ENCODE measurements at places on chromosomes 6 and 20.

- H3K27me3 ChIP-seq, result no peaks in the 10 kb centered on the region
- DNase-seq, result no peak
- peaks cover 8% of the 10 kb centered on the region for H3K4me1 ChIP-seq
- H3K27ac ChIP-seq, result no peak overlapping the region
Observed at GRCh38 chr6:118659513-118660217, 8.3 kb upstream of the CEP85L start.

DNA sequence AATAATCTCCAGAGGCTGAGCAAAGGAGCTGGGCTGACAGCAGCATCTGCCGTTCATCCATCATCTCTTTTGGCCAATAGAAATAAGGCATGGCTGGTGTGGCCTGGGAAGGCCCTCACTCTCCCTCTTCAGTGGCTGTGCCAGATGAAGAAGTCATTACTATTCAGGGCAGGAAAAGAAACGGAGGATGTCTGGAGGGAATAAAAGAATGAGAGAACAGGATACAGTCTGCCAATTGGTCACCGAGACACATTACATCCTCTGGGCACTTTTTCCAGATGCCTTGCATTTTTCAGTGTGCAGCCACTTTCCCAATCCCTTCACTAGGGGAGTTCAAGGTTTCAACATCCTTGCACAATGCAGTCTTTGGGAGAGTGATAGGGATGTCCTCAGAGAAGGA, 32.2 kb upstream of the VGLL2 start:
- H3K4me1 ChIP-seq, result no peaks in the 10 kb centered on the region
- no peak for DNase-seq
- H3K36me3 ChIP-seq, result no peaks in the 10 kb centered on the region
- H3K4me3 ChIP-seq, result no peak overlapping the region

DNA sequence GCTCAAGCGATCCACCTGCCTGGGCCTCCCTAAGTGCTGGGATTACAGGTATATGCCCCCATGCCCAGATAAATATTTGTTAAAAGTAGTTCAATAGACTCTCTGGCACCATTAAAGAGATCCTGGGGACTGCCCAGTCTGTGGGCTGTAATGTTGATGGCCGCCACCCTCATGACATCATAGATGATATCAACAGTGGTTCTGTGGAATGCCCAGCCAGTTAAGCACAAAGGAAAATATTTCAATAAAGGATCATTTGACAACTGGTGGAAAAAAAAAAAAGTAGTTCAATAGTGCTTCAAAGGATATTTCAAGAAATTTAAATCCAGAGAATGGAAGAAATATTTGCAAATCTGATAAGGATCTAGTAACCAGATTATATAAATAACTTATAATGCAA, 1.5 kb upstream of the CRIP3 start:
- no peak overlapping the region for H3K27ac ChIP-seq
- H3K27me3 ChIP-seq, result no peaks in the 10 kb centered on the region
- peaks cover 2% of the 10 kb centered on the region for H3K36me3 ChIP-seq

GRCh38 chr6:33633462-33634158, 12.5 kb downstream of the ITPR3 start:
- H3K4me1 ChIP-seq, result peaks cover 17% of the 10 kb centered on the region
- peak; percentile 79 for DNase-seq
- H3K27me3 ChIP-seq, result no peaks in the 10 kb centered on the region
- no peak overlapping the region for H3K27ac ChIP-seq
- H3K36me3 ChIP-seq, result peaks cover 4% of the 10 kb centered on the region
- H3K4me3 ChIP-seq, result peak overlapping the region; percentile 58

- no peak overlapping the region for H3K4me3 ChIP-seq
- no peaks in the 10 kb centered on the region for H3K36me3 ChIP-seq
- no peak for DNase-seq
- H3K27me3 ChIP-seq, result peaks cover 6% of the 10 kb centered on the region
- H3K27ac ChIP-seq, result no peak overlapping the region
Observed at GRCh38 chr6:148296771-148297170, 45.9 kb upstream of the SASH1 start.

GRCh38 chr6:168116975-168117899, 38.2 kb upstream of the FRMD1 start:
- no peaks in the 10 kb centered on the region for H3K4me1 ChIP-seq
- no peak overlapping the region for H3K27ac ChIP-seq
- no peak for DNase-seq
- H3K36me3 ChIP-seq, result no peaks in the 10 kb centered on the region
- H3K27me3 ChIP-seq, result no peaks in the 10 kb centered on the region

DNA sequence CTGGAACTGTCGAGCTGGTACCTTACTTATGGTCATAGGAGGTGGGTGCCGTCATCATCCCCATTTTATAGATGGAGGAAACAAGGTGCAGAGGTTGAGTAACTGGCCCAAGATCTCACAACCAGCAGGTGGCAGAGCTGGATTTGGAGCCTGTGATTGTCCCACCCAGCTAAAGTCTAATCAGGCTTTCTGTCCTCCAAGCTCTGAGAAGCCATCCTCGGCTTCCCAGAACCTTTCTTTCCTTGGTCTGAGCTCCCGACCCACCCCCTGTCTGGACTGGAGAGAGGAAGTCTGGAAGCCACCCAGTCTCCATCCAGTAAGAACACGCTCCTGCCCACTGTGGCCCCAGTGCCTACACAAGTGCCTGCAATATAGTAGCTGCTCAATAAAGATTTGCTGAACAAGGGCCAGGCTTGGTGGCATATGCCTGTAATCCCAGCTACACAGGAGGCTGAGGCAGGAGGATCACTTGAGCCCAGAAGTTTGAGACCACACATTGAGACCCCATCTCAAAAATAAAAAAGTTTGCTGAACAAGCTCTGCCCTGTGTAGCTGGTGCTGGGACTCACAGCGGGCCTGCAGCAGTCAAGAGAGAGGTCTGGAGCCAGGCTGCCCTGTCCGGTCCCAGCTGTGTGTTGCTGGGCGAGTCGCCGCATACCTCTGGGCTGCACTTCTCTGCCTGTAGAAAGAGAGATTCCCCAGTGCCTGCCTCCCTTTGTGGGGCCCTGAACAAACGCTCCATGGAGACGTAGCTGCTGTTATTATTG, 32.5 kb upstream of the DLGAP4 start:
- no peak overlapping the region for H3K27ac ChIP-seq
- no peaks in the 10 kb centered on the region for H3K27me3 ChIP-seq
- peak; percentile 23 for DNase-seq
- no peak overlapping the region for H3K4me3 ChIP-seq

GRCh38 chr6:138507977-138508675, 8.8 kb upstream of the NHSL1 start:
- no peaks in the 10 kb centered on the region for H3K27me3 ChIP-seq
- no peak overlapping the region for H3K27ac ChIP-seq
- H3K4me1 ChIP-seq, result no peaks in the 10 kb centered on the region
- no peak for DNase-seq
- H3K36me3 ChIP-seq, result no peaks in the 10 kb centered on the region

DNA sequence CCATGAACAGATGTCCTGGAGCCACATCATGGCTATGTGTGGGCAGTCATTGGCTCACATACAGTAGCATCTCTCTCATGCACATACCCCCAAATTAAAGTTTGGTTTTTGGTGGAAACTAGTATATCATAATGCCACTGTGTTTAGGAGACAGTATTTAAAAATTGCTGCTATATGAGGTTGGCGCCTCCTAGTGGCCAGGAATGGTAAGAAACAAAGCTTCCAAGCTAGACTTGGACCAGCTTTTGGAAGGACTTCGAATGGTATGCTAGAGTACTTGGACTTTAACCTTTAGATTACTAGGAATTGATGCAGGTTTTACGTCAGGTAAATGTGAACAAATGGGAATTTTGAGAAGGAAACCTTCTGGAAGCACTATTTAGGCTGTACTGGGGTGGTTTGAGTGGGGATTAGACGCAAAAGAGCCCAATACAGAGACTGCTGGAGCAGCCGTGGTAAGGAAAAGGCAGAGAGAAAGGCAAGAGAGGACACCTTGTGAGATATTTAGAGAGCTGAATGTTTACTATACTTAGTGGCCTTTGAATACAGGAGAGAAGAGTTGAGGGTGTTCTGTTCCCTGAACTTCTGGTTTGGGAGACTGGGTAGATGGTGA, 23.8 kb downstream of the PRSS35 start:
- H3K4me1 ChIP-seq, result no peaks in the 10 kb centered on the region
- H3K4me3 ChIP-seq, result no peak overlapping the region
- no peak overlapping the region for H3K27ac ChIP-seq
- DNase-seq, result peak; percentile 47

GRCh38 chr6:391559-392440, at the start of gene IRF4:
Gene IRF4 (plus strand): TSS chr6:391752. CDS start chr6:393153, 1,401 bp downstream.
- no peaks in the 10 kb centered on the region for H3K36me3 ChIP-seq
- no peaks in the 10 kb centered on the region for H3K27me3 ChIP-seq
- peaks cover 43% of the 10 kb centered on the region for H3K4me1 ChIP-seq

DNA sequence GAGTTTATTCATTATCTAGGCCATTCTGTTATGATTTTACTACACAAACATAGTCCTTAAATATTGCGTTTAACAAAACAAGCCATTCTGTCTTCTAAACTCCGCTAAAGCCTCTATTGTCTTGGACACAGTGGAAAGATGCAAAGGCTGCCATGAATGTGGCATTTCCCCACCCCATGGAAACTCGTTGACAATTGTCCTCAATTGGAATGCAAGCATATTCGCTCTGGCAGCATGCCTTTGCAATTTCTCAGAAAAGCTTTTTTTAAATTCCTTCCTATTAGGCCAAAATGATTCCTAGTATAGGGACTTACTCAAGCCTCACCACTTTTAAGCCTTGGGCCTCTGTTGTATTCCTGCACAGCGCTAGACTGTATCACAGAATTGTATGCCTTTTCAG, 22.8 kb downstream of the OR2A4 start:
- H3K27ac ChIP-seq, result no peak overlapping the region
- no peak overlapping the region for H3K4me3 ChIP-seq
- no peak for DNase-seq
- peaks cover 17% of the 10 kb centered on the region for H3K4me1 ChIP-seq
- H3K27me3 ChIP-seq, result no peaks in the 10 kb centered on the region

- no peak overlapping the region for H3K27ac ChIP-seq
- peaks cover 19% of the 10 kb centered on the region for H3K4me1 ChIP-seq
- no peak overlapping the region for H3K4me3 ChIP-seq
Observed at GRCh38 chr6:35737413-35738211, 780 bp downstream of the ARMC12 start.

DNA sequence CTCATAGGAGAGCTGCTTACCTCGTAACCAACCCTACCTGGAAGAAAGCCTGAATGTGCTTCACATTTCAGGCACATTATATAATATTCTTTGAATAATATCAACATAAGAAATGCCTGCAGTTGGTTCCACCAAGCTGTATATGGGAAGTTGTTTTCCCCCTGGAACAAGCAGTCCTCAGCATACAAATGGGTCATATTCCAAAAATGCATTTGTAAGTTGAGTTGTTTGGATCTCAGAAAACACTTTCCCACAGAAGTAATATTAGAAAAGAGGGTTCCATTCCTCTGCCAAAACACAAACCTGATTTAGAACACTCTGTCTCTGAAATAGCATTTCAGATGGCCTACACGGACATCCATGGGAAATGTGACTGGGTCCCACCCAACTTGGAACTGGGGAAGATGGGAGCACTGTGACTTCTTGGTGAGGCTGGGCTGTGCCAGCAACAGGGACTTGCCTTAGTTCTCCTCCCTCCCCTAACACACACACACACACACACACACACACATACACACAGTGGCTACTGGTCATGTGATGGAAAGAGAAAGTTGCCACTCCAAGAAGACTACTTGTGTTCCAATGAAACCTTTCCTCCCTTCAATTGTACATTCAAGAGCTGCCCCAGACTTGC, 11.4 kb upstream of the RCAN2 start:
- no peak overlapping the region for H3K4me3 ChIP-seq
- H3K27ac ChIP-seq, result no peak overlapping the region
- DNase-seq, result no peak
- H3K27me3 ChIP-seq, result peaks cover 5% of the 10 kb centered on the region
- H3K36me3 ChIP-seq, result no peaks in the 10 kb centered on the region

DNA sequence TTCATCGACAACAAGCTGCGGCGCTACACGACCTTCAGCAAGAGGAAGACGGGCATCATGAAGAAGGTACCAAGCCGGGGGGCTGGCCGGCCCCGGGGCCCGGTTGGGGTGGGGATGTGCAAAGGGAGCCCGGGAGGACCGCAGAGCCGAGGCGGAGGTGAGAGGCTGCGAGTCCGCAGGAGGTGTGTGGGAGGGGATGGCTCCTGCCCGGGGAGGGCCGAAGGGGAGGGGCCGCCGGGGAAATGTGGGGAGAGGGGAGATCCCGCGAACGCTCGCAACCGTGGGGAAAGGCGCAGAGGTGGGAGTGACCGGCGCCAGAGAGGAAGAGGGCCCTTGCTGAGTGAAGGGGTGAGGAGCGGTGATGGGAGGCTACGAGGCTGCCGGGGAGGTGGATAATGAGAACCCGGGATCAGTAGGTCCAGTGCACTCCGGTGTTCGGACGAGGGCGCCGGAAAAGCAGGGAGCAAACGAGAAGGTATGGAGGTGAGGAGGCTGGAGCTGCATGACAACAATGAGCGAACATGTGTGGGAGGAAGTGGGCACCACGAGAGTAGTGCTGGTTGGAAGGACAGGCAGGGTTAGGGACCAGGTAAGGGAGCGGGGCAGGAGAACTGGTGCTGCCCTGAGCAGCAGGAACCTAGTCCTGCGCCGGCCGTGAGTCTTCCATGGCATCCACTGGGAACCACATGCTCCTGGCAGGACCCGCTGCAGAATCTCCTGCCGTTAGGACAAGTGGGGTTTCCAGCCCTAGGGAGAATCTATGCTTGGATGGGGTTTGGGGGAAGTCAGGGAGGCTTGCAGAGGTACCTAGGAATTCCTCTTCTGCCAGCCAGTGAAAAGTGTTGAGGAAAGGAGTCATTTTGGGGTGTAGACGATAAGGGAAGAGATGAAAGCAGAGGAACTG, 1.3 kb downstream of the SRF start:
- DNase-seq, result peak; percentile 57
- peak overlapping the region; percentile 66 for H3K4me3 ChIP-seq
- no peaks in the 10 kb centered on the region for H3K36me3 ChIP-seq
- H3K27ac ChIP-seq, result peak overlapping the region; percentile 90
- H3K27me3 ChIP-seq, result no peaks in the 10 kb centered on the region

DNA sequence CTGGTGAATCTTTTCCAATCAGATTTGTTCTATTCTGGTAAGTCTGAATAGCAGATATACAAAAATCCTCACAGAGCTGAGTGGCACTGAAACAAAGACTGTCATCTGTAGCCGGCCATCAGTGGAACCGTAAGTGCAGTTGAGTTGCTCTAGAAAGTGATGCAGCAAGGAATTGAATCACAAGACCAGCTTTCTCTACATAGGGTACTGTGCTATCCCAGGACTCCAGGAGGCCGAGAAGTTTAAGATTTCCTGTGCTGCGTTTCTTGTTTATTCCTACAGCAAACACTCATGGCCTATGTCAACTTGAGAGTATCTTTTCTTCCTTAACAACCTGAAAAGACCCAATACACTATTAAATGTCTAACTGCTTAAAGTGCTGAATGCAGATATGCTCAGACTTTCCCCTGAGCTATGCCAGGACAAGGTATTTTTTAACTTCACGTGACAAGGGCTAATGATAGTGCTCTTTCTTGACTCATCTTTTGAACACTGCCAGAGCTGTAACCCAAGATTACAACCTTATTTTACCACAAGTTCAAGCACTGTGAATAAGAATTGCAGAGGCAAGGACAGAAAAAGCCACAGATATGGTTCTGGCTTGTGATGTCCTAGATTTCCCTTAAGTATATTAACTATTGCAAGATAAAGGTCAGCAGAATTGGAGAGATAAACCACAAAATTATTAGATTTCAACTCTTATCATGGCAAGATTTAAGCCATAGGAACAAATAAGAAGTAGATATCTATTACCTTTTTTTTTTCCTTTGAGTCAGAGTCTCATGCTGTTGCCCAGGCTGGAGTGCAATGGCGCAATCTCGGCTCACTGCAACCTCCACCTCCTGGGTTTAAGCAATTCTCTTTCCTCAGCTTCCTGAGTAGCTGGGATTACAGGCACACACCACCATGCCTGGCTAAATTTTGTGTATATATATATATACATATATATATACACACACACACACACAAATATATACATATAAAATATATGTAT, 71.6 kb downstream of the GJA1 start:
- no peak overlapping the region for H3K4me3 ChIP-seq
- H3K27me3 ChIP-seq, result no peaks in the 10 kb centered on the region
- H3K27ac ChIP-seq, result no peak overlapping the region
- no peaks in the 10 kb centered on the region for H3K36me3 ChIP-seq
- H3K4me1 ChIP-seq, result no peaks in the 10 kb centered on the region
- DNase-seq, result no peak
